Inflammatory macrophage treated with lipopolysaccharide for 1 hour (primary cell): ENCODE measurements at places on chromosomes 7 and 10.
A peak's percentile ranks its signal among the peaks of the same experiment; 100 is the strongest.

- DNase-seq, result no peak
Observed at GRCh38 chr10:79045566-79046175, 23.1 kb upstream of the ZMIZ1 start.

DNA sequence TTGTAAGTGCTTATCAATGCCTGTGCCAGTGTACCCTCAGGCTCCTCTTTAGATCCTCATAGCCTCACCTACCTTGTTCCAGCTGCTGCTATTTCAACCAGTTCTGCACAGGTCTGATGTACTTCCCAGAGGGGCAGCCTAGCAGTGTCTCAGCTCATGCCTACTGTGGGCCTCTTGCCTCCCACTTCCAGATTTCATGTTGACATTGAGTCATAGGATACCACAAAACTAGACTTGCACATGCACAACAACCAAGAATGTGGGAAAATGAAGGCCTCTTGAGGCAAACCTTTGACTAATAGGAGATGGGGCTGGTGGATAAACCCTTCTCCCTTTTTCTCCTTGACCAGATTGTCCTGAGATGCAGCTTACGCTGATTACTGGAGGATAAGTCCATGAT, 31.0 kb downstream of the PON3 start:
- DNase-seq, result no peak

GRCh38 chr7:90473814-90474213, 4.4 kb downstream of the PTTG1IP2 start:
- DNase-seq, result no peak

- peak; percentile 26 for DNase-seq
Observed at GRCh38 chr7:23373151-23374004, 74.2 kb downstream of the MALSU1 start.

DNA sequence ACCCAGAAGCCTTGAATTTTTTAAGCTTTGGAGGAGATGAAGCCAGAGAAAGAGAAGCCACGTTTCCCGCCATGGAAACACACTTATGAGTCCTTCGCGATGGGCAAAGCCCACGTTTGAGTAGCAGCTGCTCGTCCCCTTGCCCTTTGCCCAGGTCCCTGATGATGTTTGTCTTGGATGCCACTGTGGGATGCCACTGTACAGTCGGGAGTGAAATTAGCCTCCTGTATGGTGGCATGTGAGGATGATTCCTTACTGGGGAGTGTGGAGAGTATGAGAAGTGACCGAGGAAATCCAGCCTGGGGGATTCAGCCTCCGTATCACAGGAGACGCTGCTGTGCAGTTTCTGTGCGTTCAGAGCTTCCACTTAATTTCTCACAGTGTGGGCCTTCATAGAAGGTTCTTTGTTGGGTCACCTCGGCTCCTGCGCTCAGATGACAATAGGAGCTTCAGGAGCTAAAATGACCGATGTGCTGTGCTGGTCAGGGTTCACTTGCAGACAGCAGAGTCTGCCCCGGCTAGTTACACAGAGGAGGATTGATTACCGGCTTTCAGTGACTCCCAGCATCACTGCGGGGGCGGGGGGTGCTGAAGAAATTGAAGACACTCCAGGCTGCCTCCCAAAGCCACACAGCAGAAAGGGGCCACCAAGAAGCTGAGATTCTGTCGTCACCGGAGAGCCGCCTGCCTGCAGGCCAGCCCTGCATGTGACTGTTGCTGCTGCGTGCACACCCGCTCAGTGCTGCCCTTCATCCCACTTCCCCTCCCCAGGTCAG, 122.1 kb upstream of the SFMBT2 start:
- no peak for DNase-seq
